Heart right ventricle (tissue), 16 donors: ENCODE measurements at places on chromosomes 2 and 18. TPM values are rescaled to one million over a fixed set of nuclear protein-coding genes. Genes with fewer than 3 reads are reported as not detected.

GRCh38 chr2:129175051-129175450 is 804.4 kb upstream of the RAB6C start:
- no peak for DNase-seq

- no peak for DNase-seq
Observed at GRCh38 chr2:38125842-38126241, 49.9 kb upstream of the CYP1B1 start.

Gene NLRC4
- 0.73 TPM for total RNA-seq

DNA sequence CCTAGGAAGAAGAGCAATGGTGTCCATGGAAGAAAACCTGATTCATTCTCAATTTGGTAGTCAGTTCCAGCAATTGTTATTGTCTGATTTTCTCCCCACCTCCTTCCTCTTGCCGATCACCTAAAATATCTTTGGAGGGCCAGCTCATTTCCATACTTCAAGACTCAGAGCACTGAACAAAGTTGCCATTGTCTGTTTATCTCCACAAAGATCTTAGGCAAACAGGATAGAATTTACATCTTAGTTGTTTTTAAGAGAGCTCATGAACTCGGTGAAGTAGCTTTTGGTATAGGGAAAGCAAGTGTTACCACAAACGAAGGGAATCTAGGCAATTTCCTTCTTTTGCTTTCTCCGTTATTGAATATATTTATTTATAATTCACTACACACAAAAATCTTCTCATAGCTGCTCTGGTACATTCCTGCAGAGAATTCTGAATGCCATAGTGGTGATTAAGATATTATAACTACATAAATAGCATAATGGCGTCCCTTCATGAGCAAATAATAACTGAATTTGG is 41.5 kb upstream of the CHST9 start:
- no peak for DNase-seq

- no peak for DNase-seq
Observed at GRCh38 chr18:74831571-74832250, 234.0 kb downstream of the ZNF407 start.

- no peak for DNase-seq
Observed at GRCh38 chr2:164535280-164536025, 85.8 kb downstream of the GRB14 start.

GRCh38 chr2:78980152-78980465 is 45.4 kb upstream of the REG3G start:
- no peak for DNase-seq

Gene CHRND
- not detected for total RNA-seq

GRCh38 chr18:41624460-41624859 is 330.6 kb upstream of the PIK3C3 start:
- no peak for DNase-seq

DNA sequence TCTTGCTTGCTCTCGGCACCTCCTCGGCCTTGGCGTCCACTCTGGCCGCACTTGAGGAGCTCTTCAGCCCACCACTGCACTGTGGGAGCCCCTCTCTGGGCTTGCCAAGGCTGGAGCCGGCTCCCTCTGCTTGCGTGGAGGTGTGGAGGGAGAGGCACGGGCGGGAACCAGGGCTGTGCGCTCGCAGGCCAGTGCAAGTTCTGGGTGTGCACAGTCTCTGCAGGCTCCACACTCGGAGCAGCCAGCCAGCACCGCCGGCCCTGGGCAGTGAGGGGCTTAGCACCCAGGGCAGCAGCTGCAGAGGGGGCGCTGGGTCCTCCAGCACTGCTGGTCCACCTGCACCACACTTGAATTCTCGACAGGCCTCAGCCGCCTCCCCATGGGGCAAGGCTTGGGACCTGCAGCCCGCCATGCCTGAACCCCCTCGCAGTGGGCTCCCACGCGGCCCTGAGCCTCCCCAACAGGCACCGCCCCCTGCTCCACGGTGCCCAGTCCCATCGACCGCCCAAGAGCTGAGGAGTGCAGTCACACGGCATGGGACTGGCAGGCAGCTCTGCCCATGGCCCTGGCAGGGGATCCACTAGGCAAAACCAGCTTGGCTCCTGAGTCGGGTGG is 411.2 kb upstream of the CHAC2 start:
- no peak for DNase-seq

- DNase-seq: no peak
Observed at GRCh38 chr18:73331212-73331772, 463.5 kb upstream of the NETO1 start.

Gene CRYGC
- not detected for total RNA-seq

Gene TTC32
- total RNA-seq: 7.7 TPM

Gene RAPGEF4
- 10.8 TPM for total RNA-seq

Gene VAMP5
- total RNA-seq: 30.9 TPM

- DNase-seq: no peak
Observed at GRCh38 chr2:23545396-23545795, 160.4 kb downstream of the KLHL29 start.

Gene TEKT4
- total RNA-seq: not detected

DNA sequence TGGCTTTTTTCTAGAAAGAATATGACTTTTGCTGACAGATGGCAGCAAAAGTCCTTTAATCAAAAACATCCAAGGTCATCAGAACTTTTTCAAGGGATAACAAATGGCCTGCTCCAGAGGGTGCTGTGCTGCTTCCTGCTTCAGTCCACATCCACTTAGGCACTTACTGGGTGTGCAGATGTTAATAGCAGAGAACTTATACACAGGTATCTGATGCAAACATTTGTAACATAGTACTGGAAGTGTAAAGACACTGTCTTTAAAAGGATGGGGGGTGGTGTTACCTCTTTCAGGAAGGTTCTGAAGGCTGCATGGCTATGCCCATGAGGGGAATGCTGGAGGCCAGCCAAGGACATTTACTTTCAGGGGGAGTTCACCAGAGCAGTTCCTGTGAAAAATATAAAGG is 5.5 kb downstream of the HOXD8 start:
- no peak for DNase-seq

Gene DNER
- total RNA-seq: 0.37 TPM

- DNase-seq: no peak
Observed at GRCh38 chr2:191957996-191958860, 111.3 kb upstream of the CAVIN2 start.

DNA sequence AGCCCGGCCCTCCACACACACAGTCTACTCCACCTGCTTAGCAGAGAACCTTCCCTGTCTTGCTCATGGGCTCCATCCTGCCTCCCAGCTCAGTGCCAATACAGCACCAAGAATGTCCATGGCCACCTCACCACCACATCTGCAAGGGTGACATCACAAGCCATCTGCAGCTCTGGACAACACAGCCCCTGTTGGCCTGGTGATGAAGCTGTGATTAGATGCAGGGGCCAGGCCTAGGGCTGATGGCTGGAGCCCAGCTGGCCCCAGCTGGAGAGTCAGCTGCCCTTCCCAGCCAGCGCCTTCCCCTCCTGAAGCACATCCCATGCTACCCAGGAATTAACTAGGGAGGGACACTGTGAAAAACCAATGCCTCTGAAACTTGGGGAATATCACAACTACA is 91.1 kb downstream of the TTC32 start:
- DNase-seq: peak; percentile 22

Gene MOGAT1
- total RNA-seq: 0.50 TPM

GRCh38 chr18:74778191-74778847 is 180.6 kb downstream of the ZNF407 start:
- no peak for DNase-seq

- DNase-seq: peak; percentile 77
Observed at GRCh38 chr18:12361770-12362378, 15.2 kb downstream of the AFG3L2 start.

Gene KLHL29
- total RNA-seq: 0.71 TPM

DNA sequence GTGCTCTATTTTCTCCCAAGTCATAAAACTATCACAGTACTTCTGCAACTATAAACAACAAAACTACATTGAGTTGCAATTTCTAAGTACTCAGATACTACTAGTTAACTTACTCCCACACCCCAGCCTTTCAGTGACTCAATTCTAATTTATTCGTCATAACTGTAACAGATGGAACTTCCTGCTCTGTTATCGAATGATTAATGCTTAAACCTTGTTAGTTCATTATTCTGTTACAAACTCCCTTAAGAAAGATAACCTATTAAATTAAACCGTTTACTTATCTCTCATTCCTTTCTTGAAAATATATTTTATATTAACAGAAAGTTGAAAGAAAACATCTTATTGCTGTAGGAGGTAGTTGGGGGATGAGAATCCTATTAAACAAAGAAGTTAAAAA is 17.0 kb downstream of the TNFAIP6 start:
- no peak for DNase-seq

DNA sequence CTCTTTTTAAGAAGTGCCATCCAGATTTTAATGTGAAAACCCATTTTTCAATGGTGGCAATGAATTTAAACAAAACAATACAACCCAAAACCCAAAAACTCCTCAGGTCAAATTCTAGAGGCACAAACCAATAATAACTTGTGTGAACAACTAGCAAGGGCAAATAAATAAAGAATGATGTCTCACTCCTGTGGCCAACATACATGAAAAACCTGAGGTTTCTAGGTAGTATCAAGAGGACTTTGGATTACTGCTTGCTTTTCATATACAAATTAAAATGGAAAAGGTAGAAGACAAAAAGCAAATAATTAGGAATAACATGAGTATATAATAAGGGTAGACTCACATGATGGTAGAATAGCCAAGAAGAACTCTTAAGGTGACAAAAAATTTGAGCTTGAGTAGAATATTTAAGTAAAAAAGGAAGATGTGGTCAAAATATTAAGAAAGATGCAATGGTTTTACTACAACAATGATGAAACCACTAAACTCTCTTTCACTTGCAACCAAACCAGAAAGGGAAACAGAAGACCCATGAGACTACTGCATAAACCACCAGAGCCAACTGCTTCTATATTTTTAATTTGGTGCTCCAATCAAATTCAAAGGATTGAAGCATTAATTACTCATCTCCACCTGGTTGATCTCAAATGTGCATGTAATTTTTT is 53.5 kb downstream of the DARS1 start:
- DNase-seq: no peak

Gene OBSL1
- total RNA-seq: 163 TPM

DNA sequence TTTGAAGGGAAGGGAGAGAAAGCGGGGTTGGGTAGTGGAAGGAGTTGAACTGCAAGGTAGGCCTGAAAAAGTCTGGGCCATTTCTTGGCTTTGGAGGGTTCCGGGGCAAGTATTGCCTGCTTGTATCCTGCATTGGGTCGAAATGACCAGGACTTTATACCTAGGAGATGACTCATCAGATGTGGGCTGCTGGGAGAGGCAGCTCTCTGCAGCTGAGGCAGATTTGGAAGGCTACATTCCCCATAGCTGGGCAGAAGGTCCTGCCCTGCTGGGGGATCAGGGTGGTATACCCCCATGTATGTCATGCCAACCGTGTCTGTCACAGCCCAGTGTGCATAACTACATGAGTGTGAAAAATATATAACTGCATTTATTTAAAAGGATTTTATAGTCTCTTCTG is 171.8 kb upstream of the SPRED2 start:
- DNase-seq: no peak

Gene RANBP2
- total RNA-seq: 57.6 TPM

GRCh38 chr18:28007841-28008240 is 169.1 kb downstream of the CDH2 start:
- no peak for DNase-seq

Gene PLEKHB2
- 44.5 TPM for total RNA-seq

Gene IHH
- not detected for total RNA-seq

GRCh38 chr2:192029089-192029488 is 165.6 kb downstream of the TMEFF2 start:
- DNase-seq: no peak

GRCh38 chr2:61443342-61444041 is 27.4 kb downstream of the USP34 start:
- no peak for DNase-seq

DNA sequence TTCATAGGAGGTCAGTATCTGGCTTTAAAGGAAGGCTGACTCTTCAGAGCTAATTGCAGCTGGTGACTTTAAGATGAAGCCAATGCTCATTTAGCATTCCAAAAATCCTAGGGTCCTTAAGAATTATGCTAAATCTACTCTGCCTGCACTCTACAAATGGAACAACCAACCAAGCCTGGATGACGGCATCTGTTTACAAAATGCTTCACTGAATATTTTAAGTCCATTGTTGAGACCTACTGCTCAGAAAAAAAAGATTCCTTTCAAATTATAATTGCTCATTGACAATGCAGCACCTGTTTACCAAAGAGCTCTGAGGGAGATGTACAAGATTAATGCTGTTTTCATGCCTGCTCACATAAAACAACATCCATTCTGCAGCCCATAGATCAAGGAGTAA is 31.4 kb downstream of the YWHAQ start:
- no peak for DNase-seq

DNA sequence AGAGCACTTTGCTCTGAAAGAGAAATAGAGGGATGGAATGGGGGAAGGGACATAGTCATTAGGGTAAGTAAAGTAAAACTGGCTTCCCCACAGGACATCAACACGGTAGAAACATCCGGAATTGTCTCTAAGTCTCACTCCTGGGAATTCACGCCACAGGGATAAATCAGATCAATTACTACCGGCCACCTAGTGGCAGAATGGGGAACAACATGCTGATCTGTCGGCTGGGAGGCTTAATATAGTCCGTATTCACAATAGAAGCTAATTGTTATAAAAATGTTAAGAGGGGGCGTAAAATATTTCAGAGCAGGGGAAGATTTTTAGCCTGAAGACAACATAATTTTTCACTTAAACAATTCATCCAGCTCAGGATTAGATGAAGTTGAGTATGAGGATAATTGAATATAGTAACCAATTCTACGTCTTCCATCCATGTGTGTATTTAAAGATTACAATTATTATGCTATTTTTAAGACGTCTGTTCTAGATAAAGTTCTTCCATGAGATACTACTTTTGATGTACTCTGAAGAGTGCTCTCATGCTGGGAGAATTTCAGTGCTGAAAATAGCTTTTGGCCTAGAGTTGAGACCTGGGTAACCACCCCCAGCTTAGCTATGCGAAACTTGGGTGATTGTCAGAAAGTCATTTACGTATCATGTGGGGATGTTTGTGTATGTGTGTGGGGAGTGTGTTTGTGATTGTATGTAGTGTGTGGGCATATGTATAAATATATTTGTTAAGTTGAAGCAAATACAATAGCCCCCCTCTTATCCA is 65.7 kb downstream of the LRRTM1 start:
- DNase-seq: peak; percentile 26

Gene RGPD6
- 12.1 TPM for total RNA-seq

Gene RAB6D
- not detected for total RNA-seq

- no peak for DNase-seq
Observed at GRCh38 chr2:73918856-73919255, 7.8 kb upstream of the DGUOK start.

Gene SRD5A2
- total RNA-seq: not detected

DNA sequence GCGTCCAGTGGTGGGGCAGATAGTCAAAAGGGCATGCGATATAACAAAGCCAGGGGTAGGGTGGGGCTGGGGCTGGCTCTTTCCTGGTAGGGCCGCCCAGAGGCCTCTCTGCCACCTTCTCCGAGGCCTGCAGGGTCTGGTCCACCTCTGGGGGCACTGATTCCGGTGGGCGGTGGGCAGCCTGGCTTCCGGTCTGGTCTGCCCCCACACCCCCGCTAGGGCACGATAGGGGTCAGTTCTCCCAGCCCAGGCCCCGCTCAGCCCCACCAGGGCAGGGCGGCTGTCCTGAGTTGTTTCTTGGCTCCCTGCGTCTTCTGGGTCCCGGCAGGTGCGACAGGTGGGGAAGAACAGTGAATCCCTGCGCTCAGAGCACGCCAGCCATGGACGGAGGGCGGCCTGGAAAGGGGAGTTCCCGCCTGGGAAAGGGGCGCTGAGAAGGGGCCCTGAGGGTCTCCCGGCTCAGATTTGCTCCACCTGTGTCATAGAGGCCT is 707 bp upstream of the ERFE start:
- DNase-seq: no peak

Gene TMEM37
- total RNA-seq: 1.9 TPM

Gene REG3A
- not detected for total RNA-seq
